ENCODE measurements at places on chromosomes 5 and 9. TPM values are rescaled to one million over a fixed set of nuclear protein-coding genes. Genes with fewer than 3 reads are reported as not detected.

Gene PCDHGB6
- total RNA-seq = not detected

Gene PCDHA7
- not detected for total RNA-seq

Gene RANBP3L
- total RNA-seq = not detected

GRCh38 chr5:63760965-63761364, 201.3 kb downstream of the HTR1A start:
- no peak overlapping the region for H3K4me3 ChIP-seq
- no peaks in the 10 kb centered on the region for H3K27me3 ChIP-seq
- no peak overlapping the region for H3K27ac ChIP-seq

GRCh38 chr9:71758277-71758676, 10.0 kb downstream of the CEMIP2 start:
- no peak overlapping the region for H3K27ac ChIP-seq
- no peak overlapping the region for H3K4me3 ChIP-seq
- H3K36me3 ChIP-seq = peaks cover 13% of the 10 kb centered on the region
- no peaks in the 10 kb centered on the region for H3K27me3 ChIP-seq
- H3K4me1 ChIP-seq = peaks cover 75% of the 10 kb centered on the region
